ENCODE measurements at places on chromosomes 5 and 9. TPM values are rescaled to one million over a fixed set of nuclear protein-coding genes. Genes with fewer than 3 reads are reported as not detected.
A peak's percentile ranks its signal among the peaks of the same experiment; 100 is the strongest.

FBLL1 gene
- total RNA-seq = not detected

NEUROG1 gene
- not detected for total RNA-seq

PPP1R2B gene
- total RNA-seq = not detected

SPOCK1 gene
- 174 TPM for total RNA-seq

KIF12 gene
- not detected for total RNA-seq

CNTFR gene
- total RNA-seq = not detected

BTNL3 gene
- not detected for total RNA-seq

SPINK4 gene
- total RNA-seq = not detected

RETREG1 gene
- total RNA-seq = not detected

ECSCR gene
- total RNA-seq = 0.78 TPM

CYLC2 gene
- not detected for total RNA-seq

DNA sequence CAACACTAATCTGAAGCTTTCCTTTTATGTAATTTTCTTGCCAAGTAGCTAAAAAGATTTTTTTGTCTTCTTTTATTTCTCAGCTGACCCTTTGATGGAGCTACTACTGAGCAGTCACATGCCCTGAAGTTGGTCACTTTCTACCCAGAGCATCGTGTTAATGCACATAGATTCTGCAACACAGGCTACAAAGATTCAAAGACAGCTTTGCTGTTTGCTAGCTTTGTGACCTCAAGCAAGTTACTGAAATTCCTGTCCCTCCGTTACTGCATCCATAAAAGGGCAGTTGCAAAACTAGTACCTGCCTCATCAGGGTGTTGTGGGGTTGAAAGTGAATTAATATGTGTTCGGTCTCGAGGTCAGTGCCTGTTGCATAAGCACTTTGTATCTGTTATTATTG is 179.9 kb downstream of the GAS1 start:
- DNase-seq = no peak

DNA sequence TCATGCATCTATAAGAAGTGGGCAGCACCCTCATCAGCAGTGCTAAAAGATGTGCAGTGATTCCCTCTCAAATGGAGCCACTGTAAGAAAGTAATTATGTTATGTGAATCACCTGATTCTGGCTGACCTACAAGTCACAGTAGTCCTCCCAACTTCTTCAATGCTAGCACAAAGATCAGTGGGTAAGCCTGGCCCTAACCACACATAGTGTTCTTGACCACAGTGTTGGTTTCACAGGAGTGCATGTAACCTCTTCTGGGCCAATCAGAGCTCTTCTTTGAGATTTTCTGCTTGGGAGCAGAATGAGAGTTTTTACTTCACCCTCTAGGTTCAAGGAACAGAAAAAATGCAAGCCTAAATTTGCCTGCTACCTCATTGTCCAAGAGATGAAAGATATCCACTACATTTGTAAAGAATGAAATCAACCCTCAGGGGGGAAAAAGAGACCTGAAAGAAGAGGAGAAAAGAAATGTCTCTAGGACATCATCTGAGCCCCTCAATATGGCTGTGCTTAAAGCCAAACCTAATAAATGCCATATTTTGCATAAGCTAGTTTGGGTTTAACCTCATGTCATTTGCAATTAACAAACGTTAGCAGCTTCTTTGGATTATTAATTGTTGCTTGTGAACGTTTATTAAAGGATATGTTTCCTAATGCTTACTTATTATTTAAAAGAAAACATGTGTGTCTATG is 65.3 kb upstream of the ADRB2 start:
- DNase-seq = no peak

DNA sequence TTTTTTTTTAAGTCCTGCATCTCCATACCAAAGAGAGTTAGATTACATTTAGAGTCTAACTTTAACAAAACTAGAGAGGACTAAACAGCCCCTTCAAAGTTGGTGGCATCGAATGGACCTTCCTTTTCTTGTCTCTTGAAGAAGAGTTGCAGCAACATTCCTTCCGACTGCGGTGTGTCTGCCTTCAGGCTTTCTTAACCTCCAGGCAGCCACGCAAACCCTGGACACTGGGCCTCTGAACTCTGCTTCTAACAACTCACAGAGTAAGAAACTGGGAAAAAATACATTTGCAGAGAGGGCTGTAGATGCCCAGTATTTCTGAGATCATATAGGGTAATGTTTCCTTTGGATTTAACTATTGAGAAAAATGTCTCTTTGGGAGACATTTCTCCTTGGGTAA is 120.5 kb upstream of the MAST4 start:
- DNase-seq = no peak

DNA sequence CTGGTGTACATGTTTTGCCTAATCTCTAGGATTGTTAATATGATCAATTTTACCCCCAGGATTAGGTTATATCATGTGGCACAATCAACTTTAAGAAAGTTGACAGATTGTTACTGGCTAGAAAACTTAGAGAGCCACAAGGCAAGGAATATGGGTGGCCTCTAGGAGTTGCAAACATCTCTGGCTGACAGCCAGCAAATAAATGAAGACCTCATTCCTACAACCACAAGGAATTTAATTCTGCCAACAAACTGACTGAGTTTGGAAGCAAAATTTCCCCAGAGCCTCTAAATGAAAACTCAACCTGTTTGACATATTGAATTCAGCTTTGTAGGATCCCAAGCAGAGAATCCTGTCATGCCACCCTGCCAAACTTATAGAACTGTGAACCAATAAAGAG is 196.4 kb upstream of the PTGER4 start:
- no peak for DNase-seq

GRCh38 chr5:316210-317085 is 5.1 kb upstream of the AHRR start:
- DNase-seq = no peak

DNA sequence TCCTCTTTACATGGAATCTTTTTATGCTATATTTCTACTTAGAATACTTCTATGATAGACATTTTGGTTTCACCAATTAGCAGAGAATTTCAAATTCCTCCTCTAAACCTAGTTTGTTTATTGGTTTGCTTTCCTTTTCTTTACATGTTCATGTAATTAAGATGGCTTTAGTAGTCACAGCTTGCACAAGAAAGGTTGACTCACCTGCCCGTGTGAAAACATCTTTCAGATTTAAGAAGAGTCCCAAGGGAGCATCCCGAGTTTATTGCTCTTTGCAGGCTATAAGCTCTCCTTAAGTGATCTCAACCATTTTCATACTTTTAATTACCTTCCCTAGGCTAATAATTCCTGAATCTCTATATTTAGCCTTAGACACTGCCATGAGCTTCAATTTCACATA is 28.9 kb downstream of the TYRP1 start:
- DNase-seq = no peak

GRCh38 chr5:124289641-124290311 is 456.7 kb downstream of the ZNF608 start:
- DNase-seq = no peak

DNA sequence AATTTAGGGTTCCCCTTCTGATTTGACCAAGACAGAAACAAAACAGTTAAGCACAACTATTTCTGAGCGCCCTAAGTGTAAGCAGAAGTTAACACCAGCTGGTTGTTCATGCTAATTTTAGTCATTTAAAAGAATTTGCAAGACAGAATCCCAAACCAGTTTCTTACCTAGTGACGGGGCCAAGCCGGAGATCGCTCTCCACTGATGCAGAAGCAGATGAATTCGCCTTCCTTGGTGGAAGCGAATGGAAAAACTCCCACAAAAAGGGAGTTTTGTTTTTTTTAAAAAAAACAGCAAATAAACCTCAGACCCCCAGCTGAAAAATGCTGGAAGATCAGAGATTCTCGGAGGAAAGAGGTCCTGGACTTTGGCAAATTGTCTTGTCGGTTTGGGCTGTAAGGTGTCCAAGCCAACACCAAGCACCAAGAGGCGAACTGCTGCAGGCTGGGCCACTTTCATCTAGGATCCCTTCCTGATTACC is 47.4 kb upstream of the GLDC start:
- DNase-seq = no peak

DNA sequence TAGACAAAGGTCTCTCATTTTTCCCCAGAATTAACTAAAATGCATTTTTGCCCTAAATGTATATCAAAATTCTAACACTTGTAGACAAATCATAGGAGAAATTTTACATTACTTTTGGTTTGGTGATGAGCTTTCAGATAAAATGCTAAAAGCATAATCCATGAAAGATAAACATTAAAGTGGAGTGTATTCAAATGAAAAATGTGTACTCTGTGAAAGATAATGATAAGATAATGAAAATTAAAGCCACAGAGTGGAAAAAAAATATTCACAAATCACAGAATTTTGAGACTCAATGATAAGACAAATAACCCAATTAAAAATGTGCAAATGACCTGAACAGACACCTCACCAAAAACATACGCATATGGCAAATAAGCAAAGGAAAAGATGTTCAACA is 176.9 kb upstream of the ADAMTS16 start:
- no peak for DNase-seq

- DNase-seq = no peak
Measured at GRCh38 chr5:81805086-81805485, 54.2 kb upstream of the SSBP2 start.

DNA sequence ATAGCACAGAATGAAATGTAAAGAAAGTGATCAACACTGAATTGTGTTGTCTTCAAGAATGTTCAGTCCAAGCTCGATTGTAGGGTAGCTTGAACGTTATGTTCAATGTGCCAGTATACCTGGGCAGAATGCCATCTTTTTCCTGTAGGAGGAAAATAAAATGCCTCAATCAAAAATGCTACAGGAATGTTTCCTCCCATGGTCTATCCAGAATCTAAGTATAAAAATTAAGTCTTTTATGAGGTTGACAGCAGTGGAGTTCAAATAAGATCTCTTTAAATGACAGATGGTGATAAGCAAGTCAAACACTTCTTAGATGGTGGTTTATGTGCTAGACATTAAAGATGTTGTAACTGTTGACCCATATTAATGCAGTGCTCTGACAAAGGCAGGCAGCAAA is 488.6 kb downstream of the CSNK1G3 start:
- no peak for DNase-seq

DNA sequence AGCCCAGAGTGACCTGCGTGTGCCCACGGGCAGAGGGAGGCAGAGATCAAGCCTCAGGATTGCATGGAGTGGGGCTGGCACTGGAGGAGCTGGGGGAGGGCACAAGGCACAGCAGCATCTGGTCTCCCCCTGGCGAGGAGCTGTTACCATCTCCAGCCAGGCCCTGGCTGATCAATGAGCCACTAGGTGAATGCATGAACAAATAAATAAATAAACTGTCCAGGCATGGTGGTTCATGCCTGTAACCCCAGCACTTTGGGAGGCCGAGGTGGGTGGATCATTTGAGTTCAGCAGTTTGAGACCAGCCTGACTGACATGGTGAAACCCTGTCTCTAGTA is 14.3 kb upstream of the PSMB7 start:
- DNase-seq = no peak

DNA sequence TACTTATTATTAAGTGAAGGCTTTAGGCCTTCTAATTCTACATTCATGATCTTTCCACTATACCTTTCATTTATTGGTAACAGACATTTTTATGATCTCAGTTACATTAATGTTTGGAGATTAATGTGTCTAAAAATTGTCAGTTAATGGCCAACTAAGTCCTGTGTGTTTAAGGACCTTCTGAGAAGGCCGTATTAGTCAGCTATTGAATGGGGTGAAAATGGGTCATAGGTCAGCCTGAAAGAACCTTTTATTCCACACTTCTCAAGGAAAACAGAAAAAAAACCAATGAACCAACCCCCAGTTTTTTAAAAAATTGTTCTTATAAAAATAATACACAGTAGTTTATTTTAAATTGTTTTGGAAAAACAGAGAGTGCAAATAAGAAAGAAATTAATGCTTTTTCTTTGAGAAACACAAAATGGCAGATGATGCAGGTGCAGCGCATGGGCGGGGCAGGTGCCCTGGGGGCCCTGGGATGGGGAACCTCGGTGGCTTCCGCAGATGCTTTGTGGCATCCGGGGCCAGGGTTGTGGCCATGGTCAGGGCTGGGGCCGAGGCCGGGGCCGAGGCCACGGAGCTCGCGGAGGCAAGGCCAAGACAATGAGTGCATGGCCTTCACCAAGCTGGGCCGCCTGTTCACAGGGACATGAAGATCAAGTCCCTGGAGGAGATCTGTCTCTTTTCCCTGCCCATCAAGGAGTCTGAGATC is 141.9 kb downstream of the SPATA31D1 start:
- no peak for DNase-seq

GRCh38 chr5:79240561-79240960 is 4.6 kb downstream of the JMY start:
- DNase-seq = no peak

DNA sequence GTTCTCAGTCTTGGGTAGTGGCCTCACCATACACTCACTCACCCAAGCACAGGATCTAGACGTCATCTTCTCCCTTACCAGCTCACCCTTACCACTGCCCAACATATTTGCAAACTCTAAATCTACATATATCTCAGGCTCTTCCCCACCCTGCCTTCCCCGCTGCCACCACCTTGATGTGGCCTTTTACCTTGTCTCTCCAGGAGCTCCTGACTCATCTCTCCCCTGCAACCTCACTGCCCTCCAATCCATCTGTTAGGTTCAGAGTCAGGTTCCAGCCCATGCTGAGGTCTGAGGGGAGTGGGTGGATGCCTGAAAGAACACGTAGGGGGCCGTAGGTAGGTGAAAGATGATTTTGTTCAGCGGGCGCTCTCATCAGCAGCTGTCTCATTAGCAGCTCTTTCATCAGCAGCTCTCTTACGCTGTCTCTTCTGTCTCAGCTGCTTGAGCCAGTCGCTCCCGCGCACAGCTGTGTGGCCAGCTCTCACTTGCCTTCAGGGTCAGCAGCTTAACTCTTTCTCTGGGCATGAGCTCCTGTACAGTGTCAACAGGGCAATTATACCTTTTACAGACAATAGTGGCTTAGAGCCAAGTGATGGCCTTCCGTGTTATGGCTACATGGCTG is 23.1 kb upstream of the CKMT2 start:
- DNase-seq = no peak

DNA sequence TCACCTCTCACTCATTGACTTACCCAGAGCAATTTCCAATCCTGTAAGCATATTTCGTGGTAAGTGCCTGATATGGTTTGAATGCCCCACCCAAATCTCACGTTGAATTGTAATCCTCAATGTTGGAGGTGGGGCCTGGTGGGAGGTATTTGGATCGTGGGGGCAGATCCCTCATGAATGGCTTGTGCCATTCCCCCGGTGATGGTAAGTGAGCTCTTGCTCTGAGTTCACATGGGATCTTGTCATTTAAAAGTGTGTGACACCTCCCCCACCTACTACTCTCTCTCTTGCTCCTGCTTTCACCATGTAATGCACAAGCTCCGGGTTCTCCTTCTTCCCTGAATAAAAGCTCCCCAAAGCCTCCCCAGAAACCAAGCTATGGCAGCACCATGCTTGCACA is 1165.5 kb downstream of the CDH12 start:
- DNase-seq = no peak

GRCh38 chr9:118630931-118631595 is 738.2 kb downstream of the BRINP1 start:
- DNase-seq = no peak

GRCh38 chr5:133944263-133945185 is 23.9 kb downstream of the C5orf15 start:
- peak; percentile 45 for DNase-seq

- no peak for DNase-seq
Measured at GRCh38 chr5:65969539-65970393, 43.4 kb downstream of the ERBIN start.

- no peak for DNase-seq
Measured at GRCh38 chr5:163330723-163331668, 106.4 kb upstream of the CCNG1 start.

- no peak for DNase-seq
Measured at GRCh38 chr5:101418713-101419118, 515.6 kb upstream of the ST8SIA4 start.

- peak; percentile 86 for DNase-seq
Measured at GRCh38 chr5:134252671-134253070, 26.8 kb upstream of the PPP2CA start.

- DNase-seq = peak; percentile 64
Measured at GRCh38 chr5:37867654-37868053, 27.8 kb upstream of the GDNF start.
